Placental pericyte (primary cell): ENCODE measurements at places on chromosomes 7 and 10. TPM values are rescaled to one million over a fixed set of nuclear protein-coding genes. Genes with fewer than 3 reads are reported as not detected.

NUTM2D gene
- 1.5 and 1.7 TPM in 2 replicates for total RNA-seq

SUV39H2 gene
- 5.7 and 23.3 TPM in 2 replicates for total RNA-seq

CALHM1 gene
- total RNA-seq = not detected in 2 replicates

CNPY1 gene
- total RNA-seq = not detected in 2 replicates

RAMP3 gene
- not detected in 2 replicates for total RNA-seq

BEND7 gene
- 1.0 and 10.5 TPM in 2 replicates for total RNA-seq

AGAP9 gene
- 4.4 and 10.0 TPM in 2 replicates for total RNA-seq

RBP4 gene
- 0.22 TPM in 1 of 2 replicates, not detected in the other for total RNA-seq

NUTM2B gene
- under 0.01 and 0.43 TPM in 2 replicates for total RNA-seq

TES gene
- 92.1 and 139 TPM in 2 replicates for total RNA-seq

NPTX2 gene
- under 0.01 and 4.3 TPM in 2 replicates for total RNA-seq

POLR2J gene
- 17.9 and 25.2 TPM in 2 replicates for total RNA-seq

FZD8 gene
- total RNA-seq = 16.6 and 151 TPM in 2 replicates

SAP25 gene
- total RNA-seq = 0.72 TPM in 1 of 2 replicates, not detected in the other

ANXA8 gene
- 3.3 and 18.6 TPM in 2 replicates for total RNA-seq

LEP gene
- total RNA-seq = not detected in 2 replicates

SLC13A1 gene
- not detected in 2 replicates for total RNA-seq

CD36 gene
- 1.4 and 8.8 TPM in 2 replicates for total RNA-seq
